Left lobe of liver (tissue), 2 donors: ENCODE measurements at places on chromosomes 2 and 18.

DNA sequence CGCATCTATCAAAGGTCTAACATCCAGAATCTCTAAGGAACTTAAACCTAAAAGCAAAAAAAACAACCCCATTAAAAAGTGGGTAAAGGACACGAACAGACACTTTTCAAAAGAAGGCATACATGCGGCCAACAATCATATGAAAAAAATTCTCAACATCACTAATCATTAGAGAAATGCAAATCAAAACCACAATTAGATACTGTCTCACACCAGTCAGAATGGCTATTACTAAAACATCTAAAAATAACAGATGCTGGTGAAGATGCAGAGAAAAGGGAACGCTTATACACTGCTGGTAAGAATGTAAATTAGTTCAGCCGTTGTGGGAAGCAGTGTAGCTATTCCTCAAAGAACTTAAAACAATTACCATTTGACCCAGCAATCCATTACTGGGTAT is 38.0 kb downstream of the PPP3R1 start:
- no peak for DNase-seq

- no peak for DNase-seq
Observed at GRCh38 chr2:189057316-189057715, 83.1 kb downstream of the COL3A1 start.

DNA sequence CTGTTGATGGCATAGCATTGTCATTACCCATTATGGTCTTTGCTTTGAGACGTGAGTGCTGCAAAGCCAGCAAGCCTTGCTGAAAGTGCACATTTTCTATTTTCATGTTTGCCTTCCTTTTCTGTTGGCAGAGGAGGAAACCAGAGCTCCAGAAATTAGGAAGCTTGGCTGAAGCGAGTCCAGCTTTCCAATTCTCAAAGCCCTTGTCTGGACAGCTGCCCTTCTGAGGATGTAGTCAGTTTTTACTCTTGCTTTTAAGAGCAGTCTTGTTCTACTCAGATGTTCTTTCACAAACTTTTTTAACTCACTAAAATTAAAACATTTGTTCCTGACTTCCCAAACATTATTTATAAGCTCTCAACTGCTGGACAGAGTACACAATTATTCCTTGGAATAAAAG is 93.8 kb downstream of the ICOS start:
- no peak for DNase-seq

DNA sequence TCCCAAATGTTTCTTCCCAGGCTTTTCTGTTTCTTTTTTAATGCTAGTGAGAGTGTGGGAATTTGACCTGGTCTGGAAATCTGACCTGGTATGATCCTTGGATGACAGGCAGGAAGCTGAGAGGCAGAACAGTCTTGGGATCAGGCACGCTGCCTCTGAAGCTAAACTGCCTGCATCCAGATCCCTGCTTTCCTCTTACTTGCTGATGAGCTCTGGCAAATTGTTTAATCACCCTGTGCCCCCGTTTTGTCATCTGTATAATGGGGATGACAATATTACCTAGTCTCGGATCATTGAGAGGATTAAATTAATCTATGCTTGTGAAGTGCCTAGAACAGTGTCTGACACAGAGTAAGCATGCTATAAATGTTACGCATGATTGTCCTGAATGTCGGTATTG is 3.3 kb downstream of the KLHL23 start:
- DNase-seq = no peak

GRCh38 chr2:218059289-218059688 is 9.8 kb upstream of the RUFY4 start:
- DNase-seq = no peak

DNA sequence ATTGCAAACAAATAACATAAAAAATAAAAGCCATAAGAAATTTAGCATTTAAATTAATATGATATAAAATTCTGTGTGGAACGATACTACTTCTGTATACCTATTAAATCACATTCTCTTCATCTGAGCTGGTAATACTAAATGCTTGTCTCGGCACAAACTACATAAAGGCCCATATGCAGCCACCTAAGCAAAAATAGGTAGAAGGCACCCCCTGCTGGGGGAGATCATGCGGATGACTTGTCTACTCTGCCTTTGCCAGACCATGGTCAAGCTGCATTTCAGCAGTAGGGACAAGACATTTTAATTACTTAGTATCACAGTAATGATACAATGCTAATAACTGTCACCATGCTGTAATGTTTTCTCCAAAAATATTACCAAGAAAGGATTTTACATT is 108.0 kb downstream of the CDH19 start:
- peak; percentile 47 for DNase-seq

- DNase-seq = no peak
Observed at GRCh38 chr2:43087413-43087812, 139.0 kb downstream of the ZFP36L2 start.

DNA sequence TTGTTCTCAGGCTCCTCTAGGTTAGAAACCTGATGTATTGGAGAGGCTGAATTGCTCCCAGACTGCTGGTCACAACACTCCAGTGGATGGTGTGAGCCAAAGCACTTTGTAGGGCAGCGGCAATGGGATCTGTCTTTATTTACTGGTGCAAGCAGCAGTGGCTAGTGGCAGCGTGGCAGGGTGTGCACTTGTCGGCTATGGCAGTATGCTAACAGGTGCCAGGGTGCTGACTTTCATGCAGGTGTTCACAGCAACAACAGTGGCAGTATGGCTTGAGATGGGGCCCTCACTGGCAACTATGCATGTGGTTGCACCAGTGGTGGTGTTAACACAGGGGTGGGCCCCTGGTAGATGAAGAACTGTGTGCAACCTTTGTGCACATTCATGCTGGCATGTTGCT is 347.8 kb downstream of the DSC3 start:
- DNase-seq = no peak

GRCh38 chr18:69484699-69485396 is 84.2 kb downstream of the DOK6 start:
- no peak for DNase-seq

DNA sequence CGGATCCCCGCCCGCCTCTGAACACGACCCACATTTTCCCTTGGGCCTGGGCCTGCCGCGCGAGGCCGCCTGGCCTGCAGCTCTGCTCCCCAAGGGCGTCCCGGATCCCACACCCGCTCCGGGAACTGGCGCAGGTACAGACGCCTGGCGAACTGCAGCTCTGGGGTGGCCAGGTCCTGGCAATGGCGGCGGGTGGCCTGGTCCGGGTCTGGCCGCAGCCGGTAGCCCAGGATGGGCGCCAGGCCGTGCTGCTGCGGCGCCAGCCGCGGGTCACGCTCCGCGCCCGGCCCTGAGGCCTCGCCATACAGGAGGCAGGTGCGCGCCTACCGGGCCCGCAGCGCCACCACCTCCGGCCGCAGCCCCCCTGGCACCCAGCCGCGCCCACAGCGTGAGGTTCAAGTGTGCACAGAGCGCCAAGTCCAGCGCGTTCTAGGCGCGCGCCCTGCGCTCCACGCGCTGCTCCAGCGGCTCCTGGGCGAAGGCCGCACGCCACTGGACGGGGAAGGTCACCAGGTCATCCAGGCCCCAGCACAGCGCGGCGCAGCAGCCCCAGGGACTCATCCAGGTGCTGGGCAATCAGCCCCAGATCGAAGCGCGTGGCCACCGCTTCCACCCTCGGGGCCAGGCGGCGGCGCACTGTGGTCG is 9.5 kb downstream of the AQP12A start:
- no peak for DNase-seq

DNA sequence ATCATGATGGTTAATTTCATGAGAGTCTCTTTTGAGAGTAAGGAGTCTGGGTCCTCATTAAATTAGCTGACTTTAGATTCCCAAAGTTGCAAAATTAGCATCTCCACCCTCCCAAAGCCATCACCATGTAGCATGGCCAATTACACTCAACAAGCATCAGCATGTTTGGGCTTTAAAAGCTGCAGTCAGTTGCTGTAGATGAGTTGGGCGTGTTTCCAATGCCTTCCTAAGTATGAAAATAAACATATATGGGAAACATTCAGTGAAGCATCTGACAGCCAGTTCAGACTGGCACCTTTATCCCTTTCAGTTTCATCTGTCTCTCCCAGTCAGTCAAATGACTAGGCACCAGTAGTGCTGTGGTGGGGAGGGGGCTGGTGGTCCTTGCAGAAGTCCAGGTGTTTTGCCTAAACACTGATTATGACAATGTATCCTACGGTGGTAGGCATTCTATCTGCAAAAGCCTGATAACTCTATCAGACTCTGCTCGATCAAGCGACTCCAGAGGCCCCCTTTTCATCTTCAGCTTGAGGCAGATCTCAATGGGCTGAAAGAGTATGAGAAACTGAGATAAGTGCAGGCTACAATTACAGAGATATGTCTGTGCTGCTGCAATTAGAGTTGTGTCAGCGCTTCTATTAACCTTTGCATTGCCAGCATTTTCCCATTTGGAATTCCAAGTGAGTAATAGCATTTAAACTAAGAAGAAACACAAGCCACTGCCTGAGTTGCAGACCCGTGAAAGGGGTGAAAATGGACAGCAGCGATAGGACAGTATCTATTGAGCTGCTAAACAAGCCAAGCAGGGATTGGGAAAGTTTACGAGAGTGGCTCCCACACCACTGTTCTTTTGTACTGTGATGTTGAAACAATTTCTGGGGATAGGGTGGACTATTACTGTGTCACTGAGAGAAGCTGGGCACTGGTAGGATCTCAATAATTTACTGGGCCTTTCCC is 67.3 kb upstream of the SPOPL start:
- no peak for DNase-seq

GRCh38 chr2:25044011-25044410 is 2.1 kb downstream of the EFR3B start:
- no peak for DNase-seq

GRCh38 chr18:54843314-54843713 is 15.0 kb downstream of the RAB27B start:
- no peak for DNase-seq

DNA sequence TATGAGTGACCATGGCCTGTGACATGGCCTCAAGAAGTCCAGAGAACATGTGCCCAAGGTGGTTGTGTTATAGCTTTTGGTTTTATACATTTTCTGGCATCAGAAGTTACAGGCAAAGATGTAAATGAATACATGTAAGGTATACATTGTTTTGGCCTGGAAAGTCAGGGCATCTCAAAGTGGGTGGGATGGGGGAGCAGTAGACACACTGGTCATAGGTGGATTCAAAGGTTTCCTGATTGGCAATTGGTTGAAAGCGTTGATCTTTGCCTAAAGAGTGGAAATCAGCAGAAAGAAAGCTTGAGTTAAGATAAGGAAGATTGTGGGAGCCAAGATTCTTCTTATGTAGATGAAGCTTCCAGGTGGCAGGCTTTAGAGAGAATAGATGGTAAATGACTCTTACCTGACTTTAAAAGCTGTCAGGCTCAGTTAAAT is 62.1 kb upstream of the DYNAP start:
- DNase-seq = no peak

DNA sequence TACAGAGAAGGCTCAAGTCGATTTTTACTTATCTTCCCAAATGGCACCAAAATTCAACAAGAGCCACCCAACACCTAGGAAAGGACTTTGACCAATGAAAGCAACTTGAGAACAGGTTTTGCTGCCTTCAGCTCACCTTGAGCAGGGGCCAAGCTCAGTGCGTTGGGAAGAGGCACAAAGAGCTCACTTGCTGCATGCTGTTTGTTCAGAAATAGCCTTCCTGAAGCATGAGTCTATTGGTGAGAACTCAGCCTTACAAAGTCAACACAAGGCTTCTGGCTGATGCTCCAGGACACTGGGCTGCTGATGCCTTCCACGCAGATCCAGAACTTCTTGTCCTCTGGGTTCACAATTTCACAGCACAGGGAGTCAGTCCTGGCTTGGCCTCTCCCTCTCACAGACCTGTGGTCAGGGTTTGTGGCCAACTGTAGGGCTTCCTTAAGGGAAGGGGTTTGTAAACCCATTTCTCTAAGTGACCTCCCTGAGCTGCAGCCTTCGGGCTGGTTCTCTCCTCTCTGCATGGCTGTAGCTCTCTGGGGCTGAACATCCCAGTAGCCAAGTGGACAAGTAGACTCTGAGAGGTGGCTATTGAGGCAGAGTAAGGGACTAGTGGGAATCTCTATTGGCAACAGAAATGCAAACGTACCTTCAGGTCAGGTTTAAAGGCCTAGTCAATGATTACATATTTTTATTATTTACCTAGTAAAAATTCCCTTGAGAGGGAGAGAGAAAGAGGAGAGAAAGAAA is 124.7 kb upstream of the GATA6 start:
- DNase-seq = no peak

DNA sequence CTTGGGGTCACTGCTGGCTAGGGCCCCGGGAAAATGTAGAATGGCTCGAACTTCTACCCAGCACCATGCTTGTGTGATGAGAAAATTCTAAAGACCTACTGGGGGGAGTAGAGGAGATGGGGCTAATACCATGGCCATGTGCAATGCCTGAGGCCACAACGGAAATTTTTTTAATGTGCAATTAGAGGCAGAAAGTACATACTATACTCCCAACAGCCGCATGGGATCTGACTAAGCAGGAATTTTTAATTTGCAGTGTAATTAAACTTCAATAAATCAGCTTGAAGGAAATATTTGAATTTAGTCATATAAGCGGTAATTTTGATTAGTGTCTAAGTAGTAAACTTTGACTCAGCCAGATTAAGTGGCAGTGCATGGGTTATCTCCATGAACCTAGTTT is 53.2 kb upstream of the CNGA3 start:
- DNase-seq = no peak

DNA sequence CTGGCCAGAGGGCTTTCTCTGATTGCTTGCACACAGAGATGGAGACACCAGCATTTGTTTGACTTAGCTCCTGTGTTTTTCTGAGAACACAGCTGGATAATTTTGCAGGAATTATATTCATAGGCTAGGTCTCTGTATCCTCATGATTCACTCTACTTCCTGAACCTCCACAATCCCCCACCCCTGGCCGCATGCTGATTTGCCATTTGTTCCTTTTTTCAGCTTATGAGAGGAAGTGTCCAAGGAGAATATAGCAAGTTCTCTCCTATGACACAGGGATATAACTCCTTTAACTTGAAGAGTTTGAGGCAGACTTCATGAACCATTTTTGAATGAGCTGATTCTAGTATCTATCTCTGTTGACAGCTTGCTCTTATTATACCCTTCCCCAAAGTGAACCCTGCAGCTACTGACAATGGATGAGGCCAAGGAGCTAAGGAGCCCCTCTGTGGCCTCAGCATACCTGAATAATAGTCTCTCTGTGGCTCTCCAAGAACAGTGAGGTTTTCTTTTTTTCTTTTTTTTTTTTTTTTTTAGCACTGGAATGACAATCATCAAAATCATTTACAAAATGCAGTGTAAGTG is 15.4 kb downstream of the CAVIN2 start:
- no peak for DNase-seq
